IMR-90 (cell line): ENCODE measurements at places on chromosomes 1 and 21. TPM values are rescaled to one million over a fixed set of nuclear protein-coding genes. Genes with fewer than 3 reads are reported as not detected.

C1orf185 gene
- not detected in 2 replicates for polyA plus RNA-seq

IFI44L gene
- polyA plus RNA-seq = 0.13 and 0.19 TPM in 2 replicates

YY1AP1 gene
- polyA plus RNA-seq = 52.6 and 54.9 TPM in 2 replicates

CD1E gene
- not detected in 2 replicates for polyA plus RNA-seq

CYP4Z1 gene
- polyA plus RNA-seq = not detected in 2 replicates

PRMT2 gene
- 159 and 162 TPM in 2 replicates for polyA plus RNA-seq
